A673 (cell line): ENCODE measurements at places on chromosomes 11 and 22.
A peak's percentile ranks its signal among the peaks of the same experiment; 100 is the strongest.

DNA sequence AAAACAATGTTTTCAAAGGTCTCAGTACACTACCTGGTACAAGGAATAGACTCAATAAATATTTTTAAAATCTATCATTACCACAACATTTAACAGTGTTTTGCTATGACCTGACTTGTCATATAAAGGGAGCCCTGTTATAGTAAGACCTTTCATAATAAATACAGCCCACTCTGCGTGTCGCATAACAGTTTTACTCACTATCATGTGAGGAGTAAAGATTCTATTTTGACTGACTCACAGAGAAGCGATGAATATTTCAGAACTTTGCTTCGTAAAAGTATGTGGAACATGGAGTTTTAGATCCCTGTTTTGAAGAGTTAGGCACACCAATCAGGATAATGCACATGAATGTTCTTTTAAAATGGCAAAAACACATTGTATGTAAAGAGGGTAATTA lies 531.2 kb downstream of the KCNA4 start:
- H3K4me1 ChIP-seq = no peaks in the 10 kb centered on the region
- H3K4me3 ChIP-seq = no peak overlapping the region
- no peak overlapping the region for H3K27ac ChIP-seq
- DNase-seq = no peak

DNA sequence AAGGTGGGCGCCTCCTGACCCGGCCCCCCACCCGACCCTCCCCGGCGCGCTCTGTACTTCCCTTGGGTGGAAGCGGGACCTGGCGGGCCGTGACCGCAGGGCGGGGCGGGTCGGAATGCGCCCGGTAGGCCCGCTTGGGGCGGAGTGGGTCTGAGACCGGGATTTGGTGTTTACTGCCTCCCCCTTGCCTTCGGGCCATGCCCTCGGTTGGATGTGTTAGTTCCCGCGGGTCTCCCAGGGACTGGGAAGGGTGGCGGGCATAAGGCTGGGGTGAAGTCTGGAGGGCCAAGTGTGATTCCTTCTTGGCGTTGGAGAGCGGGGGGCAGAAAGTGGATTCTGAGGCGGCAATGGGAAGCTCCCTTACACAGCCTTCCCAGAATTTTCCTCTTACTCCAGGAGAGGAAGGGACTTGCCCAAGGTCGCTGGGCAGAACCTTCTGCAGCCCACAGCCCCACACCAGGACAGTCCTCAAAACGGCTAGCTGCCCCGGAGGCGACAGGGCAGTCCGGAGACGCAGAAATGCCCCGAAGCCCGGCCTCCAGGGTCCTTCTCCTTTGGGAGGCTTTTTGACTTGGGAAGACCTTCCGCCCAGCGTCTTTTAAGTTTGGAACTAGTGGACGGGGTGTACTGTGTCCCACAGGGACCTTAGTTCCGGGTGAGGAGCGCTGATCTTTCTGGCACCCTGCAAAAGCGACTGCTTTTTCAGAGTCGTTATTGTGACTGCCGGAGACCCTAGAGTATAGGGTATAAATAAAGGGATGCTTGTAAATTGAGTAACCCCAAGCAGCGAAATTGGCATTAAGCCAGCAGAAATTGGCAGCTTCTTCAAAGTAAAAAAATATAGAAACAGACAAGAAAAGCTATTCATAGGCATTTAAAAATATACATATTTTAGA lies 647 bp downstream of the SWAP70 start:
- peak overlapping the region; percentile 91 for H3K4me3 ChIP-seq
- no peaks in the 10 kb centered on the region for H3K27me3 ChIP-seq
- H3K27ac ChIP-seq = peak overlapping the region; percentile 38
- H3K36me3 ChIP-seq = no peaks in the 10 kb centered on the region

DNA sequence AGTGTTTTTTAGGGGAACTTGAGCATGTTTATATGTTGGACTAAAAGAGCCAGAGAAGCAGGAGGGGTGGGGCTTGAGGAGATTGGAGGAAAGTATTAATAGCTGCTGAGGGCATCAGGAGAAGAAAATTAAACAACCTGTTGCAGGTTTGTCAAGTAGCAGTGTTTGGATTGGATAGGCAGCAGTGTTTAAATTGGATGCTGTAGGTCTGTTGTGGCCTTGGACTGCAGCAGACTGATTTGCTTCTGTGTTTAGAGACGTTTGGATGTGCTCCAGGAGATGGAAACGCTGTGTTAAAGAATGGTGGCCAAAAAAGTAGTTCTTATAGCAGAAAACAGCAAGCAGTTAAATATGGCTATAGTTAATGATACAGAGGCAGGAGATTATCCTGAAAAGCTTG lies 5.7 kb downstream of the EIF3L start:
- H3K27me3 ChIP-seq = no peaks in the 10 kb centered on the region
- peaks cover 9% of the 10 kb centered on the region for H3K4me1 ChIP-seq
- H3K4me3 ChIP-seq = no peak overlapping the region
- H3K27ac ChIP-seq = no peak overlapping the region
- no peak for DNase-seq
- peaks cover 97% of the 10 kb centered on the region for H3K36me3 ChIP-seq

GRCh38 chr11:113681282-113681681 lies 24.8 kb downstream of the TMPRSS5 start:
- H3K36me3 ChIP-seq = no peaks in the 10 kb centered on the region
- H3K27me3 ChIP-seq = no peaks in the 10 kb centered on the region
- H3K4me1 ChIP-seq = peaks cover 9% of the 10 kb centered on the region
